Frontal cortex (tissue), 4 donors: ENCODE measurements at places on chromosomes 16 and 17.

DNA sequence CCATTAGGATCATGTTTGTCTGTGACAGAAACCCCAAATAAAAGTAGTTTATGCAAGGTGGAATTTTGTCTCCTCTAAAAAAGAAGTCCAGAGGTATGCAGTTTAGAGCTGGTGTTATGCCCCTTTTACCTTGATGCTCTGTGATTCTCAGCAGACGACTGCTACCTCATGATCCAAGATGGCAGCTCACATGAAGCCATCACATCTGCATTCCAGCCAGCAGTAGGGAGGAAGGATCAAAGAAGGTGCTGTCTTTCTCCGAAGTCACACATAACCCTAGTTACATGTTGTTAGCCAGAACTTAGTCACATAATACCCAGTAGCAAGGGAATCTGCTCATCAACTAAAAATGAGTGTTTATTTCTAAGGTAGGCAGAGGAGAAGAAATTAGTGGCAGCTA lies 135.7 kb upstream of the HS3ST2 start:
- no peak for DNase-seq

DNA sequence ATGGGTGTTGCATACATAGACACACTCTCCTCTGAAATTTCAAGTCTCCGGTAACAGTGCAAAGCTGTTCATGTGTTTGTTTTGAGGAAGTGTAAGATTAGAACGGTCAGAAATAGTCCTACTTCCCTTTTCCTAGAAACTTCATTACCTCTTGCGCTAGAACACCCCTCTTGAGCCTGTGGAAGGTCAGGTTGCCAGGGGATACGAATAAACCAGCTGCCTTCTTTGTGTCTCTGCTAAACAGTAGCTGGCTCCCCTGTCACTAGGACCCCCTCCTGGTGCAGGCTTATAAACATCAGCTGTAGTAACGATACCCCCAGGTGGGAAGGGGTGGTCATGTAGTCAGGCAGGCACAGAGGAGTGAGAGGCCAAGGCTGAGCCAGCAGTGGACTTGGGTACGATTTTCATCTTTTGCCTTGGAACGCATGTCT lies 113.4 kb upstream of the RCVRN start:
- no peak for DNase-seq

- no peak for DNase-seq
Observed at GRCh38 chr17:16981928-16982327, 10.0 kb upstream of the TNFRSF13B start.

DNA sequence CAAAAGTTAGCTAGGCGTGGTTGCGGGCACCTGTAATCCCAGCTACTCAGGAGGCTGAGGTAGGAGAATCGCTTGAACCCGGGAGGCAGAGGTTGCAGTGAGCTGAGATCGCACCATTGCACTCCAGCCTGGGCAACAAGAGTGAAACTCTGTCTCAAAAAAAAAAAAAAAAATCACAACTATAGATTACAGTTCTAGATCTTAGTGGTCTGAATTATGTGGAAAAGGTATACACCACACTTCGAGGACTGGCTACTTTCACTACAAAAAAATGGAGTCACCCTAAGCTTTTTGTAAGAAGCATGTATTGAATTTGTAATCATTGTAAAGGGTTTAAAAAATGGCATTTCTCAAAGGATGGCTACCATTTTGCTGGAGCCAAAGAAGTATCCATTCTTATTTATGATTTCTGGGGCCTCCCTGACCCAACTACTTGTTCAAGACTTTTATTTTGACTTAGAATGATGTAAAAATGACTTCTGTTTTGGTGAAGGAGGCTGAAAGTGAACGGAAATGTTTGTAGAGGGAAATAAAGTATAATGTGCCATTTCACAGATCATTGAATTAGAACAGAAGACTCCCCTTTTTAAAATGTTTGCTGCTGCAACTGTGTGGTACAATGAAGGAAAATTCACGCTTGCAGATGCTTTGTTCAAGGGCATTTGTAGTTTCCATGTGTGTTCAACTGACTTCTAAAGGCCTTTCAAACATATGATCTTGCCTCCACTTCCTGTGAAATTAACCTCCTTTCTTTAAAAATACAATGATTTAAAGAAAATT lies 37.1 kb upstream of the NOL11 start:
- DNase-seq = no peak
